ENCODE measurements at places on chromosomes 5 and 9.

GRCh38 chr9:89433826-89434225 is 64.1 kb downstream of the SEMA4D start:
- DNase-seq, result peak; percentile 17

- peak; percentile 36 for DNase-seq
These were observed 154.0 kb downstream of the SLC12A2 start for GRCh38 chr5:128237546-128237945.

- DNase-seq, result peak; percentile 54
These were observed 65.8 kb downstream of the DOCK2 start for GRCh38 chr5:169702693-169703481.

DNA sequence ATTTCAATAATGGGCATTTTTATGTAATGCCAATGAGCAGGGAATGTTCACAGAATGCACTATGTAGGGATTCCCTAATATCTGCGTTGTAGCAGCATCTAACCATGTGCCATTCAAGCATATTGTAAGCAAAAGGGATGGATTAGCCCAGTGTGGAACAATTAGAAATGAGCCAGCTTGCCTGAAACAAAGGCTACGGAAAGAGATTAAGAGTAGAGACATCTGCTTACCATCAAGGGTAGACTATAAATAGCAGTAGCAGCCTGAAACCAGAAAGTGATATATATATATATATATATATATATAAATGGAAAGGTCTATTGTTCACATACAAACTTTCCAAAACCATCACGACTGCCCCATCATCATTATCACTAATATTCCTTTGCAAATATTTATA is 31.9 kb upstream of the CEP120 start:
- DNase-seq, result no peak

All from cardiac fibroblast (primary cell).